NCI-H69 (cell line): ENCODE measurements at places on chromosomes 2 and 18.

- peak; percentile 52 for DNase-seq
Observed at GRCh38 chr2:101741775-101742520, 44.4 kb downstream of the MAP4K4 start.

DNA sequence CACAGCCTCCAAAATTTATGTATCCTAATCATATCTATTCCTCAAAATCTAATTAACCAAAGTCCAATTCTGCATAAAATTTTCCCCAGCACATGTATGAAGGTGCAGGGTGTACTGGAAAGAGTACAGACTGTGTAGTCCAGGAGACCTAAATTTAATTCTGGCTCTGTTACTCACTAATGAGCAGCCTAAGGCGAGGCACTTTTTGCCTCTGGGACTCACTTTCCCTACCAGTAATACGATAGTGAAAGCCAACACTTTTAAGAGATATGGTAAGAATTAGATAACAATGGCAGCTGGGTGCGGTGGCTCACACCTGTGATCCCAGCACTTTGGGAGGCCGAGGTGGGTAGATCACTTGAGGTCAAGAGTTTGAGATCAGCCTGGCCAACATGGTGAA is 177.7 kb downstream of the PIEZO2 start:
- no peak for DNase-seq

DNA sequence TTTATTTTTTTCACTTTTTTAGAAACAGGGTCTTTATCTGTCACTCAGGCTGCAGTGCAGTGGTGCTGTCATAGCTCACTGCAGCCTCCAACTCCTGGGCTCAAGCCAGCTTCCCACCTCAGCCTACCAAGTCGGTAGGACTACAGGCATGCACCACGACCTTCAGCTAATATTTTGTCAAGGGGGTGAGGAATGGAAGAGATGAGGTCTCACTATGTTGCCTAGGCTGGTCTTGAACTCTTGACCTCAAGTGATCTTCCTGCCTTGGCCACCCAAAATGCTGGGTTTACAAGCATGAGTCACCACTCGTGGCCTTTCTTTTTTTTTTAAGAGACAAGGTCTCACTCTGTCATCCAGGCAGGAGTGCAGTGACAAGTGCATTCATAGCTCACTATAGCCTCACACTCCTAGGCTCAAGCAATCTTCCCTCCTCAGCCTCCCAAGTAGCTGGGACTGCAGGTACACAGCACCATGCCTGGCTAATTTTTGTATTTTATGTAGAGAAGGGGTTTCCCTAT is 13.4 kb downstream of the PPP1R7 start:
- DNase-seq, result no peak

GRCh38 chr2:240981280-240981679 is 17.1 kb upstream of the SNED1 start:
- no peak for DNase-seq

- DNase-seq, result no peak
Observed at GRCh38 chr2:86027922-86028765, 77.5 kb downstream of the POLR1A start.

GRCh38 chr18:79047556-79048244 is 21.5 kb upstream of the ATP9B start:
- peak; percentile 30 for DNase-seq

GRCh38 chr18:9017905-9018227 is 84.6 kb upstream of the NDUFV2 start:
- no peak for DNase-seq

DNA sequence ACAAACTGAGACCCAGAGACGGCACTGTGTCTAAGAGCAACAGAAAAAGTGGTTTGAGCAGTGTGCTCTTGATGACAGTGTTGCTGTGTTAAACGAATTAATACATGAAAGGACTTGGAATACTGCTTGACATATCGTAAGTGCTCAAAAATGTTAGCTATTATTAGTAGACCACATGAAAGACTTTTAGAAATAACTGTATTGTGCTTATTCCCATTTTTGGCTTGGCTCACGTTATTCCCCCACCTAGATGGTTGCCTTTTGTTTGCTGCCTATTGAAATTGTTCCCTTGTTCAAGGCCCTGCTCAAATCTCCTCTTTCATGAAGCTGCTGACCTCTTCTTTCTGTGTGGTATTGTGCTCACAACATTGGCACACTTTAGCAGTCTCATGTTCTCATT is 27.8 kb upstream of the C2orf74 start:
- DNase-seq, result no peak

DNA sequence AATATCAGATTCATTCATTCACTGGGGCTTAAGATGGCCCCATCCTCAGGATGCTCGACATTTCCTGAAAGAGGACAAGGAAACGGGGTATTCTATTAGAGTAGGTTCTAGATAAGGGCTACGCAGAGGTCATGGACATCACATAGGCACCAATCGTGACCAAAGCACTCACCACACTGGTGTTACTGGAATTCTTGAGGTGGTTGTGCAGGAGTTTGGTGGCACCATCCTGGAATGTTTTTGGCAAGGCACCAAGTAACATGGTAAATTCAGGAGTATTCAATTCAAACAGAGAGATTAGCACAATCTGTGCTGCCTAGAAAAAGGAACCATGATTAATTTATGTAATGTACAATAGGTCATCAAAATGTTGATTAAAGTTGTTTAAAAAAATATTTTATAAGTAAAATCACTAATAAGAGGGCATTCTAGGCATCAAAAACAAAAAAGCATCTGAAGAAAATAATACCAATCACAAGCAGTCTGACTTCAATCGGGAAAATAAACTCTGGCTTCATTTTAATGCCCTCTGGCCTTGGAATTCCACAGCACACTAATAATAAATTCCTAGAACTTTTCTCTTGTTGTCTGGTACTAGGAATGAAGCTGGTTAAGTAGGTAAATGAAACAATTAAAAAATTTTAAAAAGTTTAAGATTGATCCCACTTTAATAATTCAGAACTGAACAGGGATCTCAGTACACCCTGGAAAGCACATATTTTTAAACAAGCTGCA is 102.8 kb upstream of the TFCP2L1 start:
- no peak for DNase-seq

DNA sequence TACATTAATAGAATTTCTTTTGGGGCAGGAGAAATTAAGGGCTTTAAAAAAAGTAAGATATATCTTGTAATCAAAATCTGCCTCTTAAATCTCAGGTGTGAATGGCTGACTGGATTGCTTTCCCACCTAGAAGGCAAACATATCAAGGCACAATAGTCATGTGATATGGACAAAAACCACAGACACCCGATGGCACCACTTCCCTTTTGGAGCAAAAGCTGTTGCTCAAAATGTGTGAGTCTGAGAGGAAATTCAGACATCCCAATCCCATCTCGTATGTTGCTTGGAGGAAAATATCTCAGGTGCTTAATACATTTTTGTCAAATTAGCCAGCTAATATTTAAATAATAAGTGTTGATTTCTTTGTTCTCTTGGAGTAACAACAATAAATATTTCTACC is 120.7 kb downstream of the KCNF1 start:
- no peak for DNase-seq

GRCh38 chr18:46319783-46320182 is 215.6 kb downstream of the HAUS1 start:
- DNase-seq, result no peak
